ENCODE measurements at places on chromosomes 4 and X.

DNA sequence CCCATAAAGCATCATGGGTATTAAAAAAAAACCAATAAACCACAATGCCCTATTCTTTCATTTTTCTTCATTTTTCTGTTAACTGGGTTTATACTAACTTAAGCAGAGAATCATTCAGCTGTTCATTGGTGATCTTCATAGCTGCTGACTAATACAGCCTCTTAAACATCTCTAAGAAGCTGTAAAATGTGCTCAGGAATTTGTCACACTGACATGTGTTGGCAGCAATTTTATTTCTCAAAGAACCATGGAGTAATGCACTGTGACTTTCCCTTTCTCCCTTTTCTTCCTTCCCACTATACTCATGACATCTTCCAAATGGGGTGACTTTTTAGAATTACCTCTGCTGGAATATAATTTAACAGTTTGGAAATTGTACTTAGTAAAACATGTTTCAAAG, 315.4 kb downstream of the ANTXR2 start:
- no peak overlapping the region for H3K27ac ChIP-seq
- H3K4me3 ChIP-seq, result no peak overlapping the region
- no peaks in the 10 kb centered on the region for H3K4me1 ChIP-seq
- no peaks in the 10 kb centered on the region for H3K27me3 ChIP-seq

DNA sequence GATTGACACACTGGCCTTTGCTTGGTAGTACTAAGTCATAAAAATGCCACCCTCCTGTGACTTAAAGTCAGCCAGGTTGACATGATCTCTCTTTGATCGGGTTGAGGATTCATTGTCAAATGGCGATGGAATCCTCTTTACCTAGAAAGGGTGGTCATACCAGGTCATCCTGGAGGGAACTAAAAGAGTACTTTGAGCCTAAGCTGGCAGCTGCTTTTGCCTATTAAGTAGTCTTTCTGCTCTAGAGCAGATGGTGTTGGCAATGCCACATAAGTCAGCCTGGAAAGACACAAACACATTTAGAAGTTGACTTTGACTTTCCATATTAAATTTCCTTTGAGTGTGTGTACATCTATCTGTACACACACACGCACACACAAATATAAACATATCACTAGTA, 39.2 kb upstream of the C4orf54 start:
- peaks cover 2% of the 10 kb centered on the region for H3K27me3 ChIP-seq
- H3K4me3 ChIP-seq, result no peak overlapping the region
- H3K36me3 ChIP-seq, result no peaks in the 10 kb centered on the region

DNA sequence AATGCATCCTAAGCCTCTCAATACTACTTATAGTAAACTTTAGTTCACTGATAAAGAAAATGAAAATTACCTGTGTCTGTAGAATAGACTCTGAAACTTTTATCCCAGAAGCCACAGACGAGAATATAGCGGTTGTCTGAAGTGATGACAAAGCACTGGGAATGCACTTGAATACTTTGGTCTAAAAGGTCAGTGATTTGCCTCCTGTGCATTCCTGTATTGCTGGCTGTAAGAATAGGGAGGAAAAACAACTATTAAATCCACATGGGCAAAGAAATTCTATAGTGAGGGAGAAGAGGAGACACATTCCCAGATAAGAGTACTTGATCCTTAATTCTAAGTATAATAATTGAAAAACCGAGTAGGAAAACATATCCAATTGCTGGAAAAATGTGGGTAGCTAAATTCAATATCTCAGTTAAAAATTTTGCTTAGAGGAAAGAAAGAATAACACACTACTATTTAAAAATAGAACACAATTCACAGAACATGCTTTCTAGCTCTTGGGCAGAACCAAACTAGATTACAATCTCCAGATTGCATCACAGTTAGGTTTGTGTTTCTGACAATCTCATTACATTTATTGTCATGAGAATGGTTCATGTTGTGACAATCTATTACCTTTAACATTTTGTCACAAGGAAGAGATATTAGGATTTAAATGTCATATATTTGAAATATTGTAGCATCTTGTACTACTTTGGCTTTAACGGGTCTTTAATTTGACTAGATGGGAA, 232.1 kb downstream of the DCLK2 start:
- H3K4me1 ChIP-seq, result peaks cover 6% of the 10 kb centered on the region
- H3K27ac ChIP-seq, result no peak overlapping the region
- peak; percentile 68 for DNase-seq
- no peaks in the 10 kb centered on the region for H3K27me3 ChIP-seq
- no peaks in the 10 kb centered on the region for H3K36me3 ChIP-seq

- no peaks in the 10 kb centered on the region for H3K36me3 ChIP-seq
- H3K4me1 ChIP-seq, result no peaks in the 10 kb centered on the region
- H3K4me3 ChIP-seq, result no peak overlapping the region
These were observed 68.0 kb upstream of the HPGD start for GRCh38 chr4:174590336-174590735.

GRCh38 chrX:2965965-2966364, 36.8 kb upstream of the ARSD start:
- H3K27me3 ChIP-seq, result no peaks in the 10 kb centered on the region
- no peak overlapping the region for H3K27ac ChIP-seq
- no peak for DNase-seq

GRCh38 chrX:74349387-74349786, 45.4 kb downstream of the ZCCHC13 start:
- H3K27me3 ChIP-seq, result no peaks in the 10 kb centered on the region
- peak; percentile 82 for DNase-seq
- no peak overlapping the region for H3K27ac ChIP-seq
- no peaks in the 10 kb centered on the region for H3K4me1 ChIP-seq

- H3K27me3 ChIP-seq, result peaks cover 16% of the 10 kb centered on the region
- DNase-seq, result no peak
- H3K4me3 ChIP-seq, result no peak overlapping the region
- no peak overlapping the region for H3K27ac ChIP-seq
- no peaks in the 10 kb centered on the region for H3K36me3 ChIP-seq
These were observed 7.8 kb downstream of the PNCK start for GRCh38 chrX:153665726-153666306.

GRCh38 chr4:141541851-141542250, 94.5 kb upstream of the IL15 start:
- H3K27me3 ChIP-seq, result no peaks in the 10 kb centered on the region
- H3K27ac ChIP-seq, result no peak overlapping the region
- peak; percentile 38 for DNase-seq
- H3K36me3 ChIP-seq, result no peaks in the 10 kb centered on the region
- H3K4me1 ChIP-seq, result peaks cover 2% of the 10 kb centered on the region

GRCh38 chrX:28351801-28352200, 235.4 kb upstream of the IL1RAPL1 start:
- DNase-seq, result no peak
- H3K36me3 ChIP-seq, result no peaks in the 10 kb centered on the region
- no peak overlapping the region for H3K4me3 ChIP-seq

GRCh38 chrX:48961585-48962091, 4.2 kb upstream of the OTUD5 start:
- peaks cover 2% of the 10 kb centered on the region for H3K4me1 ChIP-seq
- no peak overlapping the region for H3K27ac ChIP-seq
- DNase-seq, result peak; percentile 27
- H3K4me3 ChIP-seq, result no peak overlapping the region

GRCh38 chr4:101294597-101294996, 52.7 kb downstream of the PPP3CA start:
- DNase-seq, result no peak
- 0 out of 2 replicates have a peak, but pooled peaks cover 3% of the 10 kb centered on the region for H3K4me1 ChIP-seq
- H3K36me3 ChIP-seq, result no peaks in the 10 kb centered on the region
- H3K4me3 ChIP-seq, result no peak overlapping the region

DNA sequence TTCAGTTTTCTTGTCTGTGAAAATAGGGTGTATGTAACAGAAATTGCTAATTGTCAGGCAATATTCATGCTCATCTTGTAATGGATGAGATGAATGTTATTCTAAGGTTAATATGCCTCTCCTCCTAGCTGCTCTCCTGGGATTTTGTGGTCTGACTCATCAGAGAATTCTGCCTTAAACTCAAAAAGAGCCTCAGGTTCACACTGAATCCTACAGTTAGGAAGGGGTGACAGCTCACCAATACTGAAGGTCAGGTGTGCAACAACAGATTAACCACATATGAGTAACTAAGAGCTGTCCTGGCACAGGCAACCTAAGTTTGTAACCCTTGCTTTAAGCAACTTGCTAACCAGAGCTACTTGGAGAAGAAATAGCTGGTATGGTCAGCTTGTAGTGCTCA, 197.7 kb downstream of the SPATA18 start:
- no peaks in the 10 kb centered on the region for H3K36me3 ChIP-seq
- no peak overlapping the region for H3K4me3 ChIP-seq
- no peaks in the 10 kb centered on the region for H3K4me1 ChIP-seq
- no peaks in the 10 kb centered on the region for H3K27me3 ChIP-seq
- no peak for DNase-seq
- no peak overlapping the region for H3K27ac ChIP-seq

DNA sequence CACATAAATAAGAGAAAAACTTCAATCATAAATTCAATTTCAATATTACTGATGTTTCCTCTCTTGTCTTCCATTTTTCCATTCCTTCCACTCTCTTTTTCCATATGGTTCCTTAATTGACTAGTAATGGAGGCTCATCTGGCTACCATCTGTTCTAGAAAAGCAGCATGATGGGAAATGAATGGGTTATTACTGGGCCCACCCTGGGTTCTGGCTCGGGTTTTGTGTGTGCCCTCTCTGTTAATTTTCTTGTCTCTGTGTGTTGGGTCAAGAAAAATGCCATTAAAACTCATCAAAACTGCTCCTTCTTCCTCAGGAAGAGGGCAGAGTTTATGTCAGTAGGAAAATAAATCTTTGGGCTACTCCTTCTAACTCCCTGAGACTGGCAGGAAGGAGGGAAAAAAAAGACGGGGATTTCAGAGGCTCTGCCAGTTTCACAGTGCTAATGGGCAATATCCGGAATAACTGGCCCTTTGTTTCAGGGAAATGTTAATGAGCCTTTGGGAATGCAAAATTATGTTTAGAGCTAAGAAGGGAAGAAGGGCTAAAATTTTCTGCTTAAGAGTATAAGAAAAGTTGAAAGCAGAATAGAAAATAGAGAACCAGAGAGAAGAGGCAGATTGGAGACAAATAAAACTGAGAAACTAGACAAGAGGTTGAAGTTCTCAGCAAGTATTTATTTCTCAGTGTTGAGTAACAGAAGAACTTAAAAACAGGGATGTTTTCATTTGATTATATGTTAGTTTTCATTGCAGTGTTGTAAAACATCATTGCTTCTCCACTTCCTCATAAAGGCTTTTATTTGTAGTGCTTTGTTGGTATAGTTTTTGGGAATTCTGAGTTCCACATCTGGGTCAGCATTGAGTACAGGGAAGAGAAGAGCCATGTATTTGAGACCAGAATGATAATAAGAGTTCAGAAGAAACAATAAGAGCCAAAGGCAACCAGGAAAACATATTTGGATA, 19.7 kb downstream of the GABRB1 start:
- H3K4me1 ChIP-seq, result no peaks in the 10 kb centered on the region
- H3K27me3 ChIP-seq, result no peaks in the 10 kb centered on the region
- no peak for DNase-seq
- no peaks in the 10 kb centered on the region for H3K36me3 ChIP-seq
- no peak overlapping the region for H3K27ac ChIP-seq

DNA sequence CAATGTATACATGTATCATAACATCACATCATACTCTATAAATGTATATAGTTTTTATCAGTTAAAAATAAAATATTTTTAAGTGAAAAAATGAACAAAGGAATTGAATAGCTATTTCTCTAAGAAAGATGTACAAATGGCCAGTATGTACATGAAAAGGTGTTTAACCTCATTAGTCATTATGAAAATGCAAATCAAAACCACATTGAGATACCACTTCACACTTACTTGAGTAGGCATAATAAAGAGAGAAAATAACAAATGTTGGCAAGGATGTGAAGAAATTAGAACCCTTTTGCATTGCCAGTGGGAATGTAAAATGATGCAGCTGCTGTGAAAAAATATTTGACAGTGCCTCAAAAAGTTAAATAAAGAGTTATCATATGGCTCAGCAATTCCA, 95.5 kb downstream of the IRS4 start:
- no peaks in the 10 kb centered on the region for H3K27me3 ChIP-seq
- no peak overlapping the region for H3K27ac ChIP-seq
- H3K4me1 ChIP-seq, result no peaks in the 10 kb centered on the region

All from IMR-90 (cell line).